ENCODE measurements at places on chromosomes 12 and 14.

DNA sequence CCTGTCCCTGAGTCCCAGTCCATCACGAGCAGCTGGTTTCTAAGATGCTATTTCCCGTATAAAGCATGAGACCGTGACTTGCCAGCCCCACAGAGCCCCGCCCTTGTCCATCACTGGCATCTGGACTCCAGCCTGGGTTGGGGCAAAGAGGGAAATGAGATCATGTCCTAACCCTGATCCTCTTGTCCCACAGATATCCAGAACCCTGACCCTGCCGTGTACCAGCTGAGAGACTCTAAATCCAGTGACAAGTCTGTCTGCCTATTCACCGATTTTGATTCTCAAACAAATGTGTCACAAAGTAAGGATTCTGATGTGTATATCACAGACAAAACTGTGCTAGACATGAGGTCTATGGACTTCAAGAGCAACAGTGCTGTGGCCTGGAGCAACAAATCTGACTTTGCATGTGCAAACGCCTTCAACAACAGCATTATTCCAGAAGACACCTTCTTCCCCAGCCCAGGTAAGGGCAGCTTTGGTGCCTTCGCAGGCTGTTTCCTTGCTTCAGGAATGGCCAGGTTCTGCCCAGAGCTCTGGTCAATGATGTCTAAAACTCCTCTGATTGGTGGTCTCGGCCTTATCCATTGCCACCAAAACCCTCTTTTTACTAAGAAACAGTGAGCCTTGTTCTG lies 41.6 kb downstream of the DAD1 start:
- no peak for DNase-seq

- no peak for DNase-seq
Measured at GRCh38 chr12:34384693-34385092, 362.4 kb downstream of the ALG10 start.

- no peak for DNase-seq
Measured at GRCh38 chr12:98770230-98770629, 125.1 kb downstream of the APAF1 start.

GRCh38 chr14:99432485-99432884 lies 48.2 kb downstream of the SETD3 start:
- no peak for DNase-seq

DNA sequence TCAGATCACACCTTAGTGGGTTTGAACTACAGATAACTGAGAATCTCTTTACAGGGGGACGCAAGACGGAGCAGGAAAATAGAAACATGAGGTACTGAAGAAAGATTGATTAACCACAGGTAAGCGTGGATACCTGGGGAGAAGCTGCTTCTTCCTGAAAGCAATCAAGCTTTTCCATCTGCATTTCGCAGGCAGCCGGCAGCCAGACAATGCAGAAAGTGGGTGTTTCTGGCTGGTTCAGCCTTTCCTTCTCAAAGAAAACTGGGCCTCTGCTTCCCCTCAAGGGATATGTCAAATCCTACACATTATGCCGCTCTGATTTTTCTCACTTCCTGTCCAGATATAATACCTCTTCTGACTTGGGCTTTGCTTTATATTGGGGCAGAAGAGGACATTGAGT lies 39.1 kb upstream of the PPFIA2 start:
- no peak for DNase-seq

Data from kidney epithelial cell (primary cell).